ENCODE measurements at places on chromosomes 2 and 18. TPM values are rescaled to one million over a fixed set of nuclear protein-coding genes. Genes with fewer than 3 reads are reported as not detected.

- H3K4me3 ChIP-seq, result no peak overlapping the region
- no peaks in the 10 kb centered on the region for H3K36me3 ChIP-seq
- DNase-seq, result no peak
- H3K27ac ChIP-seq, result no peak overlapping the region
- H3K27me3 ChIP-seq, result no peaks in the 10 kb centered on the region
Observed at GRCh38 chr2:217160103-217160743, 300.4 kb upstream of the TNP1 start.

DNA sequence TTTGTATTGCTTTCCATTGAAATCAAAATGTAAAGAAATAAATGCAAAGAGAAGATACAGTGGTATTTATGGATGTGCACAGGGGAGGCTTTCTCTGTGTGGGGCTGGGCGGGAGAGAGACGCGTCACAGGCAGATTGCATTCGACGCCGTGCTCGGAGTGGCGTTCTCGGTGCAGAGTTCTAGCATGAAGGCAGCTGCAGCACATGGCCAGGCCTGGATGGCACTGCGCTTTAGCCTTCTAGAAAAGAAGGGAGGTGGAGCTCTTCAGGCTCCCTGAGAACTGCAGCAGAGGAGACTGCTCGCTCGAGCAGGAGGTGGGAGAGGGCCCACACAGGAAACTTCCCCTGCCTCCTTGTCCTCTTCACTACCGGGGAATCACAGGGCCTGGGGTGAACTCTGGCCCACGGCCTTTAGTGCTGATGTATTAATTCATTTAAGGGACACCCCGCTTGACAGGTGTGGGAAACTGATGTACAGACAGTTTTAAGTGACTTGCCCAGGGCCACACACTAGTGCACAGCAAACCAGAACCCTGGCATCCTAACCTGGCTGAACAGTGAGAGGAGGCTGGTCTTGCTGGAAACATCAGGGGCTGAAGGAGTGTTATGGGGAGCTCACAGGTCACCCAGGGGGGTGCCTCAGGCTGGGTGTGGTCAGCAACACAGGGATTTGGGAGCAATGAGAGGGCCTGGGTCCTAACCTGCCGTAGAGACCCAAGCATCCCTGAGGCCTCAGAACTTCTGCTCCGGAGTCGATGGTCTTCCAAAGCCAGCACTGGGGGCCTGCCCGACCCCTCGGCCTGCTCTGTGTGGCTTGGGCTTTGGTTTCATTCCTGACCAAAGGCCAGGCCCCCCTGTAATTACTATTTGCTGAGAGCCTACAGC lies 199.9 kb downstream of the HDAC4 start:
- peak; percentile 66 for DNase-seq
- H3K27me3 ChIP-seq, result no peaks in the 10 kb centered on the region
- peak overlapping the region; percentile 64 for H3K27ac ChIP-seq
- peaks cover 15% of the 10 kb centered on the region for H3K4me1 ChIP-seq
- H3K4me3 ChIP-seq, result no peak overlapping the region

REG3G gene
- not detected for total RNA-seq

GALR1 gene
- total RNA-seq, result 0.16 TPM

DNA sequence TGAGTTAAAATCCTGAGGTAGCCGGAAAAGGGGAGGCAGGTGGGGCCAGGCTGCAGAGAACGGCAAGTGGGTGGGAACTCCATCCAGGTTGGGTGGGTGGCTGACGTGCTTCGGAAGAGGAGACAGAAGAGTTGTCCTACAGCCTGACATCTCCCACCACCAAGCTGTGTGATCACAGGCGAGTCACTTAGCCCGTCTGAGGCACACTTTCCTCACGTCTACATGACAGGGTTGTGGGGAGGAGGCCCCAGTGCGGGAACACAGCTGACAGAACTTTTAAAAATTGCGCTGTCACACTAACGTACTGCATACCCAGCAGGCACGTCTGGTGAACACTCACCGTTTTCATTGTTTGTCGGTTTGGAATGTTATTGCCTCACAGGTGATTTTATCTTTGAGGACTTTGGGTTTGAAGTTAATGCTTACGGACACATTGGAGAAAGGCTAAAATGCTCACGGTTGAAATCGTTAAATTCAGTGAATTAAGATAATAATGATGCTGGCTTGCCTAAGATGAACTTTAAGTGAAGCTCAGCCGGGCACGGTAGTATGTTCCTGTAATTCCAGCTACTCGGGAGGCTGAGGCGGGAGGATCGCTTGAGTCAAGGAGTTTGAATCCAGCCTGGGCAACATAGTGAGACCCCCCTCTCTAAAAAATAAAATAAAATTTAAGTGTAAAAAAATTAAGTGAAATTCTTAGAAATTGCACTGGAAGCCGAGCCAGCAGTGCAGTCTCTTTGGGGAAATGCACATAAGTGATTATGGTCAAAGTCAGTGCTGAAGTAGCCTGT lies 8.9 kb downstream of the EMILIN2 start:
- peaks cover 2% of the 10 kb centered on the region for H3K27me3 ChIP-seq
- H3K36me3 ChIP-seq, result no peaks in the 10 kb centered on the region
- DNase-seq, result peak; percentile 59
- no peak overlapping the region for H3K4me3 ChIP-seq
- peaks cover 38% of the 10 kb centered on the region for H3K4me1 ChIP-seq

GRCh38 chr2:173607606-173608311 lies 253.1 kb downstream of the CDCA7 start:
- H3K36me3 ChIP-seq, result no peaks in the 10 kb centered on the region
- DNase-seq, result no peak
- no peak overlapping the region for H3K4me3 ChIP-seq
- H3K27ac ChIP-seq, result no peak overlapping the region
- no peaks in the 10 kb centered on the region for H3K27me3 ChIP-seq
- no peaks in the 10 kb centered on the region for H3K4me1 ChIP-seq

DNA sequence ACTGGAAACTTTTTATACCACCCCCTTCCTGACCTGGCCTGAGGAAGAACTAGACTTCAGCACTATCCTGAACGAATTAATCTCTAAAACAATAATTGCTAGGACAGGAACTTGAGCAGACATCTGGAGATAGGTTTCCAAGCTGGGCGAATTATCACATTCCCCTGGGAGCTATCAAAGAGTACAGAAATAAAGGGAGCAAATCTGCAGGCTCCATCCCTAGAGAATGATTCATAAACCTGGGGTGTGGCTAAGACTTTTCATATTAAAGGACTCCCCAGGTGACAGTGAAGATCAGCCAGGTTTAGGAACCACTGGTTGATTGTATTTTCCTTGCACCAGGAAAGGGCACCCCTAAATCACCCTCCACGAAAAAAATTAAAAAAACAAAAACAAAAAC lies 105.6 kb upstream of the NOL4 start:
- H3K4me1 ChIP-seq, result no peaks in the 10 kb centered on the region
- H3K4me3 ChIP-seq, result no peak overlapping the region
- H3K27ac ChIP-seq, result no peak overlapping the region
- H3K36me3 ChIP-seq, result no peaks in the 10 kb centered on the region
- no peak for DNase-seq
- H3K27me3 ChIP-seq, result no peaks in the 10 kb centered on the region

- H3K36me3 ChIP-seq, result no peaks in the 10 kb centered on the region
- H3K4me1 ChIP-seq, result no peaks in the 10 kb centered on the region
- H3K4me3 ChIP-seq, result no peak overlapping the region
- DNase-seq, result no peak
- H3K27ac ChIP-seq, result no peak overlapping the region
Observed at GRCh38 chr18:22643731-22644130, 226.0 kb upstream of the CTAGE1 start.

DQX1 gene
- 12.8 TPM for total RNA-seq

DNA sequence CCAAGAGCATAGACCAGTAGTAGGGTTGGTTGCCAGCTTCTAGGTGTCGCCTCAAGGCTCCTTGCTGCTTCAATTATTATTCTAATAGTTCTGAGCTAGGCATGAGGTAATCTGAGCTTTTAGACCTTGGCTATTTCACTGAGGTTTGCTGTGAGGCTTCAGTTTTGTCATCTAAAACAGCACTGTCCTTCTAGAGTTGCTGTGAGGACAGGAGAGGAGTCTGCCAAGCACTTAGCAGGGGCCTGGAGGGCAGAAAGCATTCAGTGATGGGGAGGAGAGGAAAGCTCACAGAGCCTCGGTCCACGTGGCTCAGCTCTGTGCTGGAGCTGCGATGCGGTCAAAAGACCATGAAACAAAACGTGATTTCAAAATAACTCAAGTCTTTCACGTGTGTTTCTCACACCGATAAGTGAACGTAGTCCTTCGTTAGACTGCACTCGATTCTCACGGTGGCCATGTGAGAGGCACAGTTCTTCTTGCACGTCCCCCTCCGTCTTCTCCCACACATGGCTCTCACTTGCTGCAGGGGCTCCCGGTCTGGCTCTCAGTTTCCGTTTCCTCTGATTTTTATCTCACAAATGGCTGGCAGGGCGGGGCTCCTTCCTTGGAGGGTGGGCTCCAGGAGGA lies 113.7 kb downstream of the B3GNT2 start:
- H3K27ac ChIP-seq, result no peak overlapping the region
- peak overlapping the region; percentile 10 for H3K4me3 ChIP-seq
- no peaks in the 10 kb centered on the region for H3K36me3 ChIP-seq
- peaks cover 50% of the 10 kb centered on the region for H3K4me1 ChIP-seq

GRCh38 chr2:229282758-229283546 lies 11.9 kb upstream of the PID1 start:
- no peaks in the 10 kb centered on the region for H3K36me3 ChIP-seq
- H3K27ac ChIP-seq, result no peak overlapping the region
- H3K4me3 ChIP-seq, result no peak overlapping the region
- no peak for DNase-seq
- H3K27me3 ChIP-seq, result no peaks in the 10 kb centered on the region

GRCh38 chr2:215274829-215275228 lies 37.0 kb upstream of the ATIC start:
- no peaks in the 10 kb centered on the region for H3K4me1 ChIP-seq
- H3K36me3 ChIP-seq, result no peaks in the 10 kb centered on the region
- H3K27me3 ChIP-seq, result no peaks in the 10 kb centered on the region
- H3K4me3 ChIP-seq, result no peak overlapping the region
- H3K27ac ChIP-seq, result no peak overlapping the region
- DNase-seq, result no peak

DNA sequence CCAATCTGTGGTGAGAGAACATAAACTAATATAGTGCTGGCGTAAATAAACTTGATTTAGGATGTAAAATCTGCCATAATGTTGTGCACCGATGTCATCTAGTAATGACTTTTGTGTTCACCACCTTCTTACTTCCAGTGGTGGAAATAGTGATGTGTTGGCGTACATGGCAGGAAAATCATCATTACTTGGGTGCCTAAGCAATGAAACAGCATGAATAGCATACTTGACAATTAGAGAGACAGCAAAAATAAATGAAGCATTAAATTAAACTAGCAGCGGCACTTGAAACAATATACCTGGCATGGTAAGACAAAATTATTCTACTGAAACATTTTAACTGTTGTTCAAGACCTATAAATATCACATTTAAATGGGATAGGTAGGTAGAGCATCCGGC lies 73.2 kb upstream of the DSC1 start:
- no peaks in the 10 kb centered on the region for H3K27me3 ChIP-seq
- DNase-seq, result no peak
- no peak overlapping the region for H3K4me3 ChIP-seq
- H3K27ac ChIP-seq, result no peak overlapping the region

- peaks cover 59% of the 10 kb centered on the region for H3K36me3 ChIP-seq
- H3K27ac ChIP-seq, result no peak overlapping the region
- H3K4me1 ChIP-seq, result peaks cover 29% of the 10 kb centered on the region
- no peak for DNase-seq
- H3K27me3 ChIP-seq, result no peaks in the 10 kb centered on the region
- H3K4me3 ChIP-seq, result no peak overlapping the region
Observed at GRCh38 chr2:27378096-27378808, 2.3 kb downstream of the ZNF513 start.

GRCh38 chr2:235170016-235170415 lies 218.2 kb downstream of the SH3BP4 start:
- H3K27ac ChIP-seq, result no peak overlapping the region
- peaks cover 14% of the 10 kb centered on the region for H3K4me1 ChIP-seq
- no peak for DNase-seq
- H3K4me3 ChIP-seq, result no peak overlapping the region
- H3K27me3 ChIP-seq, result no peaks in the 10 kb centered on the region

DNA sequence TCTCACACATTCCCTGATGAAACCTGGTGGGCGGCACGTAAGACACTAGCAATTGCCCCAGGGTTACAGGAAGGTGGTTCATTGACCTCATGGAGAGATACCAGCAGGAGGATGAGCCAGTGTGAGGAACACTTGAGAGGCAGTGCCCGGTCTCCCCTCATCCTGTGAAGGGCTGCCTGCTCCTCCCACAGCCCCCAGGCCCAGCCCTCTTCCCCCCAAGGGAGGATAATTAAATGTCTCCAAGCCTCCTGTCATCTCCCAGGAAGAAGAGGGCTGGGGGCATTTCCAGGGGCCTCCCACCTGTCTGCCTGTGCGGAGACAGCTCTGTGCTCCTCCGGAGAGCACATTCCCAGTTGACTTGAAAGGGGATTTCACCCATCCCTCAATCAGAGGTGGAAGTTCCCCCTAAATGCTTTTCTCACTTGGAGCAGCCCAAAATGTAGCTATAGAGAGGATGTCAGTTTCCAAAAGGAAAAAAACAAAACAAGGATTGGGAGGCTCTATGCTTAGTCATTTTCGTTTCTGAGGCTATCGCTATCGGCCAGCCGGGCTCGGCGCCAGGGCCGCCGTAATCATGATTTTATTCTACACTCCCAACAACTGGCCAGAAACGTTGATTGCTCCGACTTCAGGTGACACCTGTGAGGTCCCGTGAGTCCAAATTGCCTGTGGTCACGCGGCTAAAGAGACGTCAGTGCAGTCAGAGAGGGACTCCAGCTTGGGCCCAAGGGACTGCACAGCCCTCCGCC lies 7.1 kb downstream of the KCNF1 start:
- H3K4me3 ChIP-seq, result no peak overlapping the region
- no peaks in the 10 kb centered on the region for H3K36me3 ChIP-seq
- peak; percentile 60 for DNase-seq
- H3K27ac ChIP-seq, result no peak overlapping the region
- H3K27me3 ChIP-seq, result peaks cover 46% of the 10 kb centered on the region

MSTN gene
- total RNA-seq, result not detected

DNA sequence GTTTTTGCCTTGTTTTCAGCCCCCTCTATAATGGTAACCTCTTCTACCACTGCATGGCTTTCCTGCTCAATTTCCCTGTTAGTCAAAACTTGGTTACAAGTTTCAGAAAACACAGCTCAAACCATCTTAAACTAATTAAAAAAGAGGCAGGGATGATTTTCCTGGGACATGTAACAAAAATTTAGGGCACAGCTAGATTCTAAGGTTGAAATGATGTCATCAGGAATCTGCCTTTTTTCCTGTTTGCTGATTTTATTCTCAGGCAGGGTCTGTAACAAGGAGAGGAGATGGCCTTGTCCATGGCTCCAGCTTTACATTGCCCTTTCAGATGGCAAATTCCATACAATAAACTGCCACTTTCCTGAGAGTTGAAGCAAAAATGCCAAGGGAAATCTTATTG lies 157.9 kb upstream of the CREB1 start:
- H3K4me1 ChIP-seq, result no peaks in the 10 kb centered on the region
- no peak overlapping the region for H3K27ac ChIP-seq
- H3K27me3 ChIP-seq, result no peaks in the 10 kb centered on the region
- no peak overlapping the region for H3K4me3 ChIP-seq
- no peaks in the 10 kb centered on the region for H3K36me3 ChIP-seq
- DNase-seq, result no peak

GRCh38 chr2:172931256-172931894 lies 144.3 kb upstream of the MAP3K20 start:
- H3K4me1 ChIP-seq, result peaks cover 37% of the 10 kb centered on the region
- no peak for DNase-seq
- H3K4me3 ChIP-seq, result peak overlapping the region; percentile 20

ADRA2B gene
- total RNA-seq, result 3.6 TPM
